ENCODE measurements at places on chromosomes 5 and 9.

GRCh38 chr9:99472240-99472915, 250.3 kb downstream of the SEC61B start:
- DNase-seq: no peak

DNA sequence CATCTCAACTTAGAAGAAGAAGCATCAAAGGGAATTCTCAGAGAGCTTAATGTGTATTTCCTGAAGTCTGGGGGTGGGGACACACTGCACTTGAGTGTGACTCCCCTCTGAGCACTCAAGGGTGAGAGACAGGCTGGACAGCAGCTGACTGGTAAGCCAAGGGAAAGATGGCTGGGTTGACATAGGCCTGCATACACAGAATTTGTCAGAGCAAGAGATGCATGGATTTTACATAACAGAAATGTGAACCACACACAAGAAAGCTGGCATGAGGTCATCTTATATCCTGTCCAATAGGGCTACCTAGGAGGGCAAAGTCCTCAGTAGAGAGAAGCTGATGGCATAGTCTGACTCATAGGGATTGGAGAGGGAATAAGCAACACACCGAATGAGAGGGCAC, 114.3 kb upstream of the EPB41L4A start:
- DNase-seq: no peak

DNA sequence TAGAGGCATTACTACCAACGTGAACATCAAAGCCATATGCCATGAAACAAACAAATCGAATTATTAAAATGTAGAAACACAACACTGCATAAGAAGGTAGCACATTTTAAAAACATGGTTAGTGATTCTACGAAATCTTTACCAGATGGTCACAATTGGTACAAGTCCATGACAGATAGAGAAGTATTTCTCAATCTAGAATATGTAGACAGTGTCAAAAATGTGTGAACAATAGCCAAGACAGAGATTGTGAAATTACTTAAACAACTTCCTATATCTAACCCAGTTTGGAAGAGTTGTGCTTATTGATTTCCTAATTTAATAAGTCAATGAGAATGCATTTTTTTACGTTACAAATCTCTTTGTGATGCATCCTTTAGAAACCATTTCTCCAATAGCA, 1121.6 kb downstream of the MAT2B start:
- no peak for DNase-seq

DNA sequence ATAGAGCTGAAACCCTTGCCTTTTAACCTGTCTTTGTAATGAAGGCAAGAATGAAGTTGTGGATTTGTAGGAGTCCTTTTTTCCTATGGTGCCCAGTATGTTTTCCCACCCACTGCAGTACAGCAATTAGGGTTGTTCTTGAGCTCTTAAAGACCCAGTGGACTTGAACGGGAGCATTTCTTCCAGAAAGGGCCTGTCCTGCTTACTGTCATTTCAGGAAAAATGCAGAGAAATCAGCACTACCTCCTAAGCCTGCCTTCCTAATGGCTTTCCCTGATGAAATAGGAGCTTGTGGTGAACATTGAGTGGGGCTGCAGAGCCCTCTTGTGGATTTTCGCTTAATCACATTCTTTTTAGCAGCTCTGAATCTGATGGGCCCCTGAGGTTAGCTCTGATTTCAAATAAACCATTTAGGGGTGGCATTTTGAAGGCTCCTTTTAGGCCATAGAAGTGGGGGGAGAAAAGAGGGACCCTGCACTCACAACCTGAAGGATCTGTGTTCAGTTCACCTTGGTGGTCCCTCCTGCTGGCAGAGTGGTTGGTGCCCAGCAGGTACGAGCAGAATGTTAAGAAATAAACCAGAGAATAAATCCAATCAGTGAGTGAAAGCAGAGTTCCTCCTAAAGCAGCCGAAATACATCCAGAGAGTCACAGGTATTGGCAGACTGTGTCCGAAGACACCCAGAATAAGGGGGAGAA, 188.0 kb upstream of the KLF9 start:
- peak; percentile 76 for DNase-seq

GRCh38 chr9:95496687-95497086, 20.1 kb downstream of the PTCH1 start:
- no peak for DNase-seq

DNA sequence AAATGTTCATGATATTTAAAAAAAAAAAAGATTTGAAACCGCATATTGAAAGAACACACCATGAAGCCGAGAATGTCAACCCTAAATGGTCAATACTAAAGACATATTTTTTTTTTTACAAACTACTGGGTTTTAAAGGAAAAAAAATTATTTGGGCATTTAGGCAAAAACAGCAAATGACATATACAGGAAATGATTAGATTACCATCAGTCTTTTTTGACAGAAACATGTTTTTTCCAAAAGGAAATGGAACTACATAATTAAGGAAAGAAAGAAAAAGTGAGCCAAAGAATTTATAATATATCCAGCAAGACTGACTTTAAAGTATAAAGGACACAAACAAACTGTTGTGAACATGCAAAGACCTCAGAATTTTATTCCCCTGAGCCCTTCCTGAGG, 56.7 kb downstream of the RALGPS1 start:
- DNase-seq: no peak

- DNase-seq: no peak
Observed at GRCh38 chr9:120946259-120946658, 19.7 kb upstream of the TRAF1 start.

- DNase-seq: no peak
Observed at GRCh38 chr9:110746211-110746930, 77.8 kb downstream of the MUSK start.

DNA sequence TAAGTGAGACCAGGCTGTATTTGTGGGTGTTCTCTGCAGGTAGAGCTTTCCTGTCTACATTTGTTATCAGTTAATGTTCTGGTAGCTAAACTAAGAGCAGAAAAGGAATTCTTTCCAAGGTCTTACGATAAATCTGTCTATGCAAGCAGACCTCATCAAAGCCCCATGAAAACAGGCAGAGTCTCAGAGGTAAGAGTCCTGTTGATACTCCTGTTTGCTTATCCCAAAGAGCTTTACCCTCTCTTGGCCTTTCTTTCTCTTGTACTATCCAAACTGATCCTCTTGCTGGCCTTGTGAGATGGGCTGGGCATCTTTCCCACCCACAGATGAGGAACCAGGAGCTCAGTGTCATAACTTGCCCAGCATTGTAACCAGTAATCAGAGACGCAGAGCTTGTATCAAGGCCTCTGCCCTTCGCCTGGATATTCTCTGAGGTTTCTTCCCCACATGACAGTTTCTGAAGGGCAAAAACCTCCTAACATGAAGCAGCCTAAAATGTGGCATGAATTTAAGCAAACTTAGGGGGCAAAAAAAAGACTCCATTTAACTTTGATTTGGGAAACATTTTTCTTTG, 33.5 kb downstream of the PRKACG start:
- DNase-seq: no peak

All from NCI-H460 (cell line).